ENCODE measurements at places on chromosomes 2 and 18.

- DNase-seq = no peak
Measured at GRCh38 chr2:216072473-216072872, 9.1 kb downstream of the PECR start.

- DNase-seq = no peak
Measured at GRCh38 chr2:24509425-24509824, 18.4 kb downstream of the NCOA1 start.

DNA sequence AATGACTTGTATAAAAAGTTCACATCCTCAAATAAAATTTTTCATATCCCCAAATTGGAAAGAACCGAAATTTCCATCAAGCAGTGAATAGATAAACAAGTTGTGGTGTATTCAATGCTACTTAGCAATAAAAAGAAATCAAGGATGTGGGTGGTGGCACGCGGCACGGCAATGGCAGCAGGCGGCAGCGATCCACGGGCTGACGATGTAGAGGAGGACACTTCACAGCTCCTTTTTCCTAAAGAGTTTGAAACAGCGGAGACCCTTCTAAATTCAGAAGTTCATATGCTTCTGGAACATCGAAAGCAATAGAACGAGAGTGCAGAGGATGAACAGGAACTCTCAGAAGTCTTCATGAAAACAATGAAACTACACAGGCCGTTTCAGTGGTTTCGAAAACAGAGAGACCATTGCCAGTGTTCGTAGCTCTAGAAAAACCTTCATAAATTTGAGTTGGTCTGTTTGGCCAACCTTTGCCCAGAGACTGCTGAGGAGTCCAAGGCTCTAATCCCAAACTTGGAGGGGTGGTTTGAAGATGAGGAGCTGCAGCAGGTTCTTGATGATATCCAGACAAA is 9.8 kb upstream of the IL36A start:
- no peak for DNase-seq

DNA sequence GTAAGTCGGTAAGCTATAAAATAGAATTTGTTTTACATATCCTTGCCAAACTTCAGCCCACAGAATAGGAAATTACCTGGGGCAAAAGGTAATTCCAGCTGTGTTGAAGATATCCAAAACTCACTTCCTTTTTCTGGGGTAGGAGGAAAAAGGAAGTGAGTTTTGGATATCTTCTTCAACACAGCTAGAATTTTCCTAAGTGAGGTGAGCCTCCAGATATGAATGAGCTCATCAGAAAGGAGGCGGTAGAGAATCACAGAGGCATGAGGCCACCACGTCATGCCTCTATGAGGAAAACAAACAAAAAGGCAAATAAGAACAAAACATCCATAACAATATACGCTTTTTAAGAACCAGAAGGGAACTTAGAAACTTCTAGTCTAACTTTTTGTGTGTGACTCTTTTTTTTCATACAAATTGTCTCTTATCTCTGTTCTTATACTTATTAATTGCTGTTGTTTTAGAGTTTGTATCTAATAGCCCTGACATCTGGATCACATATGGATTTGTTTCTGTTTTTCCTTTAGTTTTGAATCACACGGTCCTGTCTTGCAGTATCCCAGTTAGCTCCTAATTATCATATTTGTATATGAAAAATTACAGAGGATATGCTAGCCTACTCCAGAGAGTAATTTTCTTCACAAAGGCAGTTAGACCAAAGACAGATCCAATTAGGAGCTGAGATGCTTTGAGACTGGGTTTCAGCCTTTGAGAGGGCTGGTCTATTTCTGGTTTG is 104.5 kb downstream of the RBM43 start:
- DNase-seq = no peak

- DNase-seq = no peak
Measured at GRCh38 chr2:178506949-178507348, 26.7 kb downstream of the PLEKHA3 start.

- no peak for DNase-seq
Measured at GRCh38 chr2:172962824-172963223, 112.8 kb upstream of the MAP3K20 start.

DNA sequence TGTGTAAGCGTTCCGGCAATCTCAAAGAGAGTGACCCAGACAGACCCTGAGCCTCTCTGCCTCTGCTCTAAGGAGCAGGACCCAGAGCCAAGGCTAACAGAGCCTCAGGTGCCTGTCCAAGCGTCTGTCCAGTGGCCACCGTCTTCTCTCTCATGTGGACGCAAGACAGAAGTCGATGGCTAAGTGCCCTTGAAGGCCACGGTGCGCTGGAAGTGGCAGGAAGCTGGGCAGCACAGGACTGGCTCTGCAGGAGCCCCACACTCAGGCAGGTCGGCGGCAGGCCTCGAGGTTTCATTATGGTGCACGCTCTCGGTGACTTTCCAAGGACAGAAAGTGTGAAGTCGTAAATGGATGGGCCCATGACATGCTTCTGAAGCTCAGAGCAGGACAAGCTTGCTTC is 49.1 kb downstream of the HDAC4 start:
- no peak for DNase-seq

DNA sequence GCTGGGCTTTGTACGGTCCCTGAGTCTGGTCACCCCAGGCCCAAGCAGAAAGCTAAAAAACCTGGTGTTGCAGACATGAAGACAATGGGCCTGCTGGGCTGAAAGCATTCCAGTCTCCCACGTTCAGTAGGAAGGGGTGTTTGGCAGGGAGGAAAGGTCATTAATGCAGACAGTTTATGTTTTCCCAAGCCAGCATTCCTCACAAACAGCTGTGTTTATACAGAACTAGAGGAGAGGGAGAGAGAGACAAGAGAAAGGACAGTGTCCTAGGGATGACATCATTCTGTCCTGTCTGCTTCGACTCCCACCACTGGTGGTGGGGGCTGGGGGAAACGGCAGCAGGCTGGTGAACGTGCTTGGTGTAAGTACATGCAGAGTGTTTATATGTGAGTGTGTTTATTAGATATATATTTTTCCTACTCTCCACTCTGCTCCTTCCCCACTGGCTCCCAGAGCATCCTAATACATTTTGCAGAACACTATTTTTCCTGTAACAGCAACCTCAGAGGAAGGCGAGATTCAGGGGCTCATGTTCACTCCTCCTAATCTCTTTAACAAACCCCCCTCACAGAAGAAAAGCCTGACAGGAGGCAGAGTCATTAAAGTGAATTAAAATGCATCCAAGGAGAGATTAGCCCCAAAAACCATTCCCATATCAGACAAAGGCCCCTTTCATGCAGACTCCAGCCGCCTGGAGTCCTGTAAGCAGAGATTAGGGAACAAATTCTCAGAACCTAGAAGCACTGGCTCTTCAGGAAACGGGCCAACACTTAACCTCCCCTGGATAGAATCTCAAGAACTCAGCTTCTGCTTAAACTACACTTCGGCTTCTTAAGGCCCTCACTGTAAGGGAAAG is 380.4 kb downstream of the TNS1 start:
- DNase-seq = no peak

DNA sequence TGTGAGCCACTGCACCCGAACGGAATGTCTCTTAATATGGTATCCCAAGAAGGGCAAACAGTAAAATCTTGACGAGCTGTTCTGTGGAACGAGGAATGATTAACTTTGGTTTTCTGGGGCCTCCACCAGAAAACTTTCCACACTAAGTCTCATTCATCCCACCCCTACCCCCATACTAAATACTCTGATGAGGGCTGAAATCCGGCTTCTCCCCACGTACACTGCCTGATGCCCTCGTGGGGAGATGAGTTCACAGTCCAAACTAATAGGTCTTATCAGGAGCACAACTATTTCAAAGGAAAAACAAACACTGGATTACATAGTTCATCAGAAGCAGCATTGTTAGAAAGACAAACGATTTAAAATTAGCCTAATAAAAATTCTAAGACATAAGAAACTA is 49.2 kb upstream of the TCF4 start:
- no peak for DNase-seq

DNA sequence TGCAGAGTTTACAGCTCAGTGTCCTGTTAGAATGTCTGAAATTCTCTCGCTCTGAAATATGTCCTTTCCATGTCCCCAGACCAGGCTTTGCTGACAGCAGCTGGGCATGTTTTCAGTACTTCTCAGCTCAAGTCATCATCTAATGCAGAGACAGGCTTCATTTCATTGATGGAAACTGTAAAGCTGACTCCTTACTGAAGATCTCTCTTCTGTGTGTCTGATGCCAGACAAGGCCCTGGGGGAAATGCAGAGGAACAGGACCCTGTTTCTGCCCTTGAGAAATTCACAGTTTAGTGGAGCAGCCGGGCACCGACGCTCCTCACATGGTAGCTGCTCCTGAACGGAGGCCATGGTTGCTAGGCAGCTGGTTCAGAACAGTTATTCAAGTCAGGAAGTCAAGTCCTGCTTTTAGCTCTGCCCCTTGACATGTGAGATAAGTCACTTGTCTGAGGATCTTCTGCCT is 24.6 kb upstream of the FZD7 start:
- no peak for DNase-seq

DNA sequence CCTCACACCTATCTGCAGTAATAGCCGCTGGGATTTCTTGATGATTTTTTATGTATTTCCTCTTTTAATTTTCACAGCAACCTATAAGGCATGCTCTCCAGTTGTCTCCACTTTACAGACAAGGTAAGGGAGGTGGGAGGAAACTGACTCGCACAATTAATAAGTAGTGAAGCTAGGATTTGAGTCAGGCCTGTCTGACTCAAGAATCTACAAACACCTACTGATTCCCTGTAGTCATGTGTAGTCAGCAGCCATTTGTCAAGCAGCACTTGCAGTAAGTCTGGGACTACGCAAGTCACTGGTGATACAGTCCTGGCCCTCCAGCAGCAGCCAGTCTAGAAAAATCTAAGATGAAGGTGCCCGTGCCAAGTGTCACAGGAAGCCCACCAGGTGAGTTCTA is 193.6 kb upstream of the PKDCC start:
- no peak for DNase-seq

GRCh38 chr2:3343012-3343411 is 34.6 kb downstream of the EIPR1 start:
- no peak for DNase-seq

DNA sequence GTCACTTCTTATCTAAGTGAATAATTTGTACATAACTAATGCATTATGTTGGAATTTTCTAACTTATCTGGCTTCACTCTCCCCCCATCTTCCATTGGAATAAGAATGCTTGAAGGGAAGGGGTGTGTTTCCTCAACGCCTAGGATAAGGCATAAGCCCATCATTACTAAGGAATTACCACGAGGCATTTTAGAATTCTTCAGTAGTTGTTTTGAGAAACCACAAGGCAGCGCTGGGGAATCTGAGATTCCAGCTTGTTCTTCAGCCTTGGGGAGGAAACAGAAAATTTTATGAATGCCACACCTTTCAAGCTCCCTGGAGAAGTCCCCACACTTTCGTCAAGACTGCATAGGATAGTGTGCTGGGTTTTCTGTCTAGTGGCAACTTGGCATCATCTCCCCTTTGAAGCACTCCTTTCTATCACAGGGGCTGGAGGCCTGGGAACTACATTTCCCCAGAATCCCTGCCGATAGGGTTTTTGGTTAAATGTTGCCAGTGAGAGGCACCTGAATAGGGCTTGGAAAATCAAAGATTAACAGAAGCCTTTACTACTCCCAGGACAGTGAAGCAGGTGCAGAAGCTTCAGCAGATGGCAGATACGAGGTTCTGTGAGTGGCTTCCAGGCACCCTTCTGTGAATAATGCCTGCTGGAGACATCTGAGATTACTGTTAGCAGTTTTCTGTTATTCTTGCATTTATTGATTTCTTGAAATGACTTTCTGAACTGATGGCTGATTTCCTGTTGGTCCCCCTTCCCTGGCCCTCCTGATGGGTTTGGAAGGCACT is 192.7 kb upstream of the REV1 start:
- no peak for DNase-seq

DNA sequence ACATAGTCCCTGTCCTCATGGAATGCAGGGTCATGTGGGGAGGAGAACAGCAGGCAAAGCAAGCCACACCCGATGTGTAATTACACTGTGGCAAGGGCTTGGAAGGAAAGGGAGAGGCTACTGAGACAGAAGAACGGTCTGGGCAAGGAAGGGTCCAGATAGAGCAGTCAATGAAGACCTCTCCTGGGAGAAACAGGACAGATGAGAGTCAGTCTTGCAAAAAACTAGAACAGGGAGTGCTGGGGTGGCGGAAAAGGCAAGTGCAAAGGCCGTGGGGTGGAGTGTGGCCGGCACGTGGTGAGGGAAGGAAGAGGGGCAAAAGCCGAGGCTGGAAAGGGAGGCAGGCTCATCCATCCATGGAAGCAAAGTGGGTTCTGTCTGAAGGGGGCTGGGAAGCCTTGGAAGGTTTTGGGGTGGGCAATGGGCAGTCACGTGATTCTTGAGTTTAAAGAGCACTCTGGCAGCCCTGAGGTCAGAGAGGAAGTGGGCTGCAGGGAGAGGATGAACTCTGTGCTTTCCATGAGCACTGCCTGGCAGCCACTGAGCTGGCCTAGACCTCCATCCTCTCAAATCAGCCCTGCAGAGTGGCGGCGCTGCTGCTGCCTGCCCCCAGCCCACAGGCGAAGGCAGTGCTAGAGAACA is 182.2 kb downstream of the INHBB start:
- DNase-seq = no peak

- no peak for DNase-seq
Measured at GRCh38 chr2:55010149-55010591, 40.1 kb downstream of the RTN4 start.

- no peak for DNase-seq
Measured at GRCh38 chr2:136386046-136386445, 268.1 kb upstream of the CXCR4 start.

DNA sequence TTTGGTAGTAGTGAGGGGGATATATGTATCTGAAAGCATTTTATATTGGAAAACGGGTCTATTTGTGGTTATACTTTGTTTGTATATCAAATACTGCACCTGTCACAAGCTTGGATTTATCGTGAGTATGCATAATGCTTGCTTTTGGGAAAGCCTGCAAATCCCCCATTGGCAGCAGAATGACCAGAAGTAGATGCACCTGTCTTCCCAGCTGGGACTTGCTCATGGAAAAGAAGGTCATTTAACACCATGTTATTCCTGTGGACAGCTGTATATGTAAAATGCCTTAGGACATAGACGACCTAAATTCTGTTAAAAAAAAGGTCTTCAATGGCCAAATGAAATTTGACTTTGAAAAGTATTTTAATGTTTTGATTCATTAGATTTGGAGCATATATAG is 599.4 kb downstream of the XIRP2 start:
- DNase-seq = no peak

- no peak for DNase-seq
Measured at GRCh38 chr2:27407798-27408491, 1.4 kb downstream of the PPM1G start.

- no peak for DNase-seq
Measured at GRCh38 chr2:212034841-212035585, 503.6 kb downstream of the ERBB4 start.

DNA sequence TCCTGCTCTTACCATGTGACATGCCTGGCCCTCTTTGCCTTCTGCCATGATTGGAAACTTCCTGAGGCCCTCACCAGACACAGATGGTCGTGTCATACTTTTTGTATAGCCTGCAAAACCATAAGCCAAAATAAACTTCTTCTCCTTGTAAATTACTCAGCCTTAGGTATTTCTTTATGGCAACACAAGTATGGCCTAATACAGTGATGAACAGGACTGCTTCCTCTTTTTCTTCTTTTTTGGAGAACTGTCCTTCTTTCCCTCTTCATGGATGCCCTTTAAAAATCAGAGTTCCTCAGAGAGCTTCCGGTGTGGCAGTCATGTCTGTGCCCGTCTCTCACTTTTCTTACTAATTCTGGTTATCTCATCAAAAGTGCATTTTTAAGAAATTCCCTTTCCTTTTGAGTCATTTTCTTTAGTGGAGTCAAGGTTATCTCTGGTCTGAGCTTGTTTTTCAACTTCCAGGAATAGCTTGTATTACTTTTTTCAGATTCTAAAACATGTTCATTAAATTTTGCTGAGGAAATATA is 9.2 kb upstream of the IL1A start:
- no peak for DNase-seq
